NCI-H1105 treated with DMSO at 0.1 percent for 48 hours (cell line): ENCODE measurements at places on chromosomes 2 and 18.

GRCh38 chr2:27320958-27321543, 1.8 kb downstream of the MPV17 start:
- no peak for DNase-seq

DNA sequence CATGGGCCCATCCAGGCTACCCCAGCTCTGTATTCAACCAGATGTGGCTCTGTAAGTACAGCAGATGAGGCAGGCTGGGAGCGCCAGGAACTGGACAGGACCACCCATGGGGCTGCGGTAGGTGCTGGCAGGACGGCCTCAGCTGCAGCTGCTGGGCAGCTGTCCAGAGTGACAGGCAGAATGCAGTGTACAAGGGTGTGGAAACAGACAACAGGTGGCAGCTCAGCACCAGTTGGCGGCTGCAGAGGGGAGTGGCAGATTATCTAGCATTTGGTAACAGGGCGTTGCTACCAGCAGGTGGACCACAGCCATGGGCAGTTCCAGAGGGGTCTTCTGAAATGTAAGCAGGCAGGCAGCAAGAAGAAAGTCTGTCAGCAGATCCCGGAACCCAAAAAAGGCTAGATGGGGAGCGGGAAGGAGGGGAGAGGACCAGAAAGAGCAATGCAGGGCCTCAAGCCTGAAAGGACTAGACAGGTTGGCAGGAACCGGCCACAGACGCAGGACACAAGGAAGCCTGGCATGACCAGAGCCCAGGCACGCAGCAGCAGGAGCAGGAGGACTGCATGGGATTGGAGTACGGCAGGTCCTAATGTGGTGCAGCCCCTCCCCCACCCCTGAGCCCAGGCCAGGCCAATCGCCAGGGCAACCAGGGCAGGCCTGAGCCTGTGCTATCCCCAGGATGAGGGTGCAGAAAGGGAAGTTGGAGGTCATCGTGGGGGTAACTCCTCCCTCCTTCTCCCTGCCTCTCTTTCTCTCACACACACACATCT, 24.7 kb downstream of the PKDCC start:
- DNase-seq, result peak; percentile 28

DNA sequence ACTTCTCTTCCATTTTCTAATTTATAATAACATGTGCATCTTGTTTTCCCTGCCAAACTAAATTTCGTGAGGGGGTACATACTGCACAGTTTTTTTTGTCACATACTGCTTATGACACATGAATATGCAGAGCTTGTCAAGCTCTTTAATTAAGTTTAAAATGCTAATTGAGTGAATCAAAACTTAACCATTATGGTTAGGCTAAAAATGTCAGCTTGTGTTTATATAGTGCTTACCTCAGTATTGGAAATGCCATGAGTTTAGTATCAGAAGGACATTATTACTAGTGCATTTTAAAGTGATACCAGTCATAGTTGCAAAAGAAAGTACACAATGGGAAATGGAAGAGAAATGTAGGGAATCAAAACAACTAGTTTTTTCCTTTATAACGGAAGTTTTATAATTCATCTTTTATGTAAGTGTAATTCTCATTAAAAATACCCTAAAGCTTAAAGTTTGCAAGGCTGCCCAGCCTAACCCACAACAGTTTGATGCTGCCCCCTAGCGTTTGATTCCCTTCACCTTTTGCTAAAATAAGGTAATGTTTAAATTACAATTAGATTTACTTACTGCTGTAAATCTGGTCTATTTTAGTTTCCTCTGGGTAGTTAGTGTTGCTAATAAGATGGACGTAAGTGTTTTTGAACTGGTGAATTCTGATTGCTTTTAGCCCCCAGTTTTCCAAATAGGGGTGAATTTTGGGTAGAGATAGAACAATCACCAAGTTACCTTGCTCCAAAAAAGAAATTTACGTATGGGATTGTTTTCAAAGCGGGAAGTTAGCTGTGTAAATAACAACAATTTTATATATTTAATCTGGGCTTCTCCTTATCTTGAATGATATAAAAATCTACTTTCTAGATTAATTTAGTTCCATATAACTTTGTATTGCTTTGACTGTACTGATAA, 3.2 kb downstream of the SLC39A10 start:
- peak; percentile 45 for DNase-seq

DNA sequence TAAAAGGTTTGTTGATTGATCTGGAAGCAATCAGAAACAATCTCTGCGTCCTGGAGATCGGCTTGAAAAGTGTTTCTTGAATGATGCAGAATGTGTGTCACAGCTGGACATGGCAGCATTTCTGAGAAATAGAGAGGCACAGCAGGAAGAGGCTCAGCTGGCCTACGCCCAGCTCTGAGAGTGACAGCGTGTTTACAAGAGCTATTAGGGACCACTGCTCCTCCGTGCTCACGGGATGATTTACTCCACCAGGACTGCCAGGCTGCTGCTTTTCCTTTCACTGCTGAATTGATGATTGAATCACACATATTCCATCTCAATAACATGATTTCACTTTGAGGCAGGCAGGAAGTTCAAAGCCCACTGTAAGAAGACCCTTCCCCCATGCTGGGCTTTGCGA, 62.8 kb downstream of the GALNT14 start:
- DNase-seq, result no peak

GRCh38 chr2:105886029-105886454, 141.3 kb downstream of the NCK2 start:
- no peak for DNase-seq

GRCh38 chr18:32911660-32912284, 138.9 kb upstream of the KLHL14 start:
- DNase-seq, result no peak

DNA sequence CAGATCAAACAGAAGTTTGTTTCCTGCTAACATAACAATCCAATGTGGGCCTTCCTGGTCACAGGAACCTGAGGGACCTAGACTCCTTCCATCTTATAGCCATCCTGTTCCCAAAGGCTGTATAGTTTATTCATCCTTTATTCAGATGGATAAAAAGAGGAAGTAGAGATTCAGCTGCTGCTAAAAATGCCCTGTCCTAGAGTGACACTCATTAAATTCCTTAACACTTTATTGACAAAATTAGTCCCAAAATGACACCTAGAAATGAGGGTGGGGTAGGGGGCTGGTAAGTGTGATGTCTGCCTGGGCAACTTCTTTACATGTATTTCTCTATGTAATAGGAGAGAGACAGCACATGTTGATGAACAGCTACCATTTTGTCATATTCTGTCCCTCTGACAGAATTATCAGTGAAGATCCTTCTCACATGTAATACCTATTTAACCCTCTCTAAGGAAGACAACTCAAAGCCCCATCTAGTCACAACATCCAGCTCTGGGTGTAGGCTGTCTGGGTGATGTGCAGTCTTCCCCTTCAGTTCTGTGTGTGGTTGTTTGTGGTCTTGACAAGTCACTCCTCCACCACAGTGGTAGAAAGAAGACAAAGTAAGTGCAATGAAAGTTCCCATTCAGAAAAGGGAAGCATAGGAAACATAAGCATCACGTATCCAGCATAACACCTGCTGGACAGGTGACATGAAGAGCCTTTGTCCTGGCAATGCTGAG, 253.9 kb upstream of the CNTNAP5 start:
- no peak for DNase-seq

GRCh38 chr18:1438967-1439366, 534.3 kb downstream of the ADCYAP1 start:
- DNase-seq, result no peak

DNA sequence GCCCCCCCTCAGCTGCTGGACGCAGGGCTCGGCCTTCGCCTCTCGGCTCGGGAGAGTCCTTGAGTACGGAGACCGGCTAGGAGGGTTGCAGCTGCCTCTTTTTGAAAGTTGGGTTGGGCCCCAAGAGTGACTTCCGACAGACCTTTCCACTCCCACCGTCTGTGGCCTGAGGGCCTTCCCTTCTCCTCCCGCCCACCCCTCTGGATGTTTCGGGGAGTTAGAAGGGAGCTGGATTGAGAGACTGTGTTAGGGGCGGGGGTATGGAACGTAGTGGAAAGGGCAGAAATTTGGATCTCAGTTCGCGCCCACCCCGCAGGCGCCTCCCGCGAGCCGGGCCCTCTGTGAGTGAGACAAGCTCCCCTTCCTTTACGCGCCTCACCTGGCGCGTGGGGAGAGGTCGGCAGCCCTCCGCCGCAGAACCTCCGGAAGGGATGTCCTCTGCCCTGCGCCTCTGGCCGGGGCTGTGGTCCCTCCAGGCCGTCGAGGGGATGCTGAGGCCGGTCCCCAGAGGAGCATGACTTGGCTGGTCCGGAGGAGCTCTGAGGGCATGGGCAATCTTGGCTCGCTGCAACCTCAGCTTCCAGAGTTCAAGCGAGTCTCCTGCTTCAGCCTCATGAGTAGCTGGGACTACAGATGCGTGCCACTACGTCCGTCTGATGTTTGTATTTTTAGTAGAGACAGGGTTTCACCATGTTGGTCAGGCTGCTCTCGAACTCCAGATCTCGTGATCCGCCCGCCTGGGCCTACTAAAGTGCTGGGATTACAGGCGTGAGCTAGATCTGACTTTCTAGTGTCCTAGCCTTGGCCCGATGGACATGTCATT, 15.9 kb downstream of the C2orf74 start:
- DNase-seq, result no peak

GRCh38 chr2:24214880-24215279, 40.0 kb downstream of the FAM228A start:
- no peak for DNase-seq

DNA sequence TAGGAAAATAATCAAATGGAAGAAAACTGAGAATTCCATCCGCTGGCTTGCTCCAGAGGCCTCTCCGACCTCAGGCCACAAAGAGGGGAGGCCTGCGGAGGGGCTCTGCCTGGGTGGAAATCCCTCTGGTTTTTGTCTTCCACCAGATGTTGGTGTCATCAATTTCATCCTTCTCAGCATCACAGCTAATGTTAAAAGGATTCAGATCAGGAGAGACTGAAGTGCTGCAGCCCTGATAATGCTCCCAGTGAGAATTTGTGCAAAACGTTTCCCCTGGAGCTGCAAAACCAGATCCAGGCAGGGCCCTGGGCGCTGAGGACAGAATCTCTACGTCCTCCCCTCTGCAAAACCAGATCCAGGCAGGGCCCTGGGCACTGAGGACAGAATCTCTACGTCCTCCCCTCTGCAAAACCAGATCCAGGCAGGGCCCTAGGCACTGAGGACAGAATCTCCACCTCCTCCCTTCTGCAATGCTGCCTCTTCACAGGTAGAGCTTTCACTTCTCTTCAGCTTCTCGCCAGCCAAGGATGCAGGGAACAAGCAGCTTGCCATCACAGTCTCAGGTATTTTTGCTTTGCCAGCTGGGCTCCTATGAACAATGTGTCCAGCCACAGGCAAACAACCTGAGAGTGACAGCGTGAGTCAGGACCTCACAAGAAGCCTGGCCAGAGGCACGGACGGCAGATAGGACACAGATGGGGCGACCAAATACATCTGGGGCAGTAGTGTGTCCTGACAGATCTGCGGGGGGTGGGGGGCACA, 81.2 kb downstream of the TMEM18 start:
- DNase-seq, result no peak

DNA sequence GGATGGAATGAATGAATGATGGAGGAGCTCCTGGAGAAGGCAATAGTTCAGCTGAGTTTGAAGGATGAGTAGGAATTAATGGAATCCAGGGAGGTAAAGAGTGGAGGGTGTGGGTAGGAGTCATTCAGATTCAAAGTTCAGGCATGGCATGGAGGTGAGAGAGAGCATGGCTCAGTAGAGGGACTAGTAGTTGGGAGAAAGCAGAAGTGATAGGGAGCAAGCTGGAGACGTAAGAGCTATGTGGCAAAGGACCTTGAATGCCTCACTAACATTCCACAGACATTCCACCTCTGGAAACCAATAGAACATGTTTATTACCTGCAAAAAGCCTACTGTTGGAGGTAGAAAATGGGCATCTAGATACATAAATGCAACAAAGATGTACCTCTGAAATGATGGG, 170.1 kb downstream of the HAUS1 start:
- DNase-seq, result no peak

DNA sequence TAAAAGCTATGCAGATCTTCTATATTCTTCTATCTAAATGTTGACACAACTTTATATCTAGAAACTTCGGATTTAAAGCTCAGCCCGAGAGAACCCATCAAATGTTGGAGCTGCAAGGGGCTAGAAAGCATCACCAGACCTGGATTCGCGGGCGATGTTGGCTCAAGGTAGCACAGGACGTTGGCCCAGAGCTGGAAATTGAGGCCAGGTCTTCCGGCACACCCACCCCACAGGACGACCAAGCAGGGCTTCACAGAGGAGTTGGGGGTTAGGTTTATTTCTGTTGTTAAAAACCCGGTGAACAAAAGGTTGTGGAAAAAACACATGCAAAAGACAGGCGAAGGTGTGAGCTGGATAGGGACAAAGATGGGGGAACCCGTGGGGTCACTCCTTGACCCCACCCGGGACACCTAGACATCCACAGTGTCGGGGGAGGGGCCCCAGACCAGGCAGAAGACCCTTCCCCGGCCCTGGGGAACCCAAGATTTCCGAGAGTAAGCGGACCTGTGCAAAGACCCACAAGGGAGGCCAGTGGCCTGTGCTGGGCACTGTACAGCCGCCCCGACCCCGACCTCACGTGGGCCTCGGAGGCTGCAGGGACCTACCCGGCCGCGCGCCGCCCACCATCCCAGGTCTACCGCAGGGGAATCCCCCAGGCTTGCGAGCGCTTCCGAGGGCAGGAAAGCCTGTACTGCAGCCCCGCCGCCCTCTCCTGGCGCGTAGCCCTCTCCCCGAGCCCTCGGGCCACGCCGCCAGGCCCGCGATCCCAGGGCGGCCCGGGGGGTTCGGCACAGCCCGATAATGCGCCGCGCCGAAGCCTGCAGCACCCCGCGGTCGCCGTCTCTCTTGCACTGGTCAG, 1.8 kb upstream of the AGBL5 start:
- no peak for DNase-seq
